ENCODE measurements at places on chromosomes 7 and 10.

GRCh38 chr10:128306535-128306934 is 180.3 kb upstream of the MKI67 start:
- no peak for DNase-seq

DNA sequence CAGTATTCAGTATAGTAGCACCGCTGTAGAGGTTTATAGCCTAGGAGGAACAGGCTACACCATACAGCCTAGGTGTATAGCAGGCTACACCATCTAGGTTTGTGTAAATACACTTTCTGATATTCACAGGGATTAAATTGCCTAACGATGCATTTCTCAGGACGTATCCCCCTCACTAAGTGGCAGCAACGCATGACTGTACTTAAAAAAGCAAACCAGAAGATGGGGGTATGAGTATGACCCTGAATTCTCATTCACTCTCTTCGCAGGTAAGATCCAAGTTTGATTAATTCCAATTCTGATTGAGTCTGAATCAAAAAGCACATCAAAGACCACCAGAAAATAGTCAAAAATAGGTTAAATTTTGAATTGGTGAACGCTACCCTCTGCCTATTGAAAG is 972 bp downstream of the ORC5 start:
- DNase-seq, result no peak

GRCh38 chr7:55485501-55486191 is 86.7 kb downstream of the VOPP1 start:
- DNase-seq, result no peak

- no peak for DNase-seq
Measured at GRCh38 chr10:131314799-131315198, 3.3 kb upstream of the TCERG1L start.

GRCh38 chr10:78402591-78402990 is 368.9 kb downstream of the RPS24 start:
- no peak for DNase-seq

DNA sequence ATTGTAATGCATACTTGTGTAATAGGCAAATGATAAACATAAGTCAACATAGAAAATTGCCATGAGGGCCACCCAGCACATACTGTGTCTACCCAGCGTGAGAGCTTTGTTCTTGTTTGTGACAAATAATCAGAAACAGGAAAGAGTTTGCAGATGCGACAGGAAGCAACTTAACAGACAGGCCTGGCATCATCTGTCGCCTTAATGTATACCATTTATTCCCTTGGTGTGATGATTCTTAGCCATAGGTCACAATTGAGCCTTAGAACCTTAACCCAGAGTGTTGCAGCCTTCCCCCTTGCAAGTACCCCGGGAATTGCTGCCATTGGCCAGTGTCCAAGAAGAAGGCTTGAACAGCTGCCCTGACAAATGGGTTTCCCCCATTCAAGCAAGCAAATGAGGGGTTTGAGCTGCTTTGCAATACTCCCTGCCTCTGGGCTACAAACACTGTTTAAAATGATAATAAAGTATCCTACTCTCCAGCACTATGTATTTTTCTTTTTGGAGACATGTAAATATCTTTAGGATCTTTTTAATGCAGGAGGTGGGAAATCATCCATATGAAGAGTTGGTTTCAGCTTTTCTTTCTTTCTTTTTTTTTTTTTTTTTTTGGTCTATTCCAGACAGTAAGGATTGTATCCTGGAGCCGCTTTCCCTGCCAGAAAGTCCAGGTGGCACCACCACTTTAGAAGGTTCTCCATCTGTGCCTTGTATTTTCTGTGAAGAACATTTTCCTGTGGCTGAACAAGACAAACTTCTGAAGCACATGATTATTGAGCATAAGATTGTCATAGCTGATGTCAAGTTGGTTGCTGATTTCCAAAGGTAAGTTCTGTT is 80.0 kb downstream of the ZNF277 start:
- DNase-seq, result no peak

DNA sequence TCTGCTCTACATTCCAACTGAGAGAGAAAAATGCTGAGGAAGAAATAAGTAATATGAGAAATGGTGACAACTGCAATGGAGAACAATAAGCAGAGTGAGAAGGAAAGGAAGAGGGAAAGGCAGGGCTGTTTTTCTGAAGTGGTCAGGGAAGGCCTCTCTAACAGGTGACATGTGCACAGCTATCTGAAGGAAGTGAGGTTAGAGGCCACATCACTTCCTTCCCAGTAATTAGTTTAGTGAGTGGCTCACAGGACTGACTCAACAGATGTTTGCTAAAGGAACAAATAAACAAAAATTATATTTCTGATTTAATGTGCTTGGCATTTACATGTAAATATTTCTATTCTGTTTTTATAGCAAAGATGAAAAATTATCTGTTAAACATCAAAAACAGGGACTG is 77.9 kb downstream of the ARHGAP21 start:
- peak; percentile 20 for DNase-seq

DNA sequence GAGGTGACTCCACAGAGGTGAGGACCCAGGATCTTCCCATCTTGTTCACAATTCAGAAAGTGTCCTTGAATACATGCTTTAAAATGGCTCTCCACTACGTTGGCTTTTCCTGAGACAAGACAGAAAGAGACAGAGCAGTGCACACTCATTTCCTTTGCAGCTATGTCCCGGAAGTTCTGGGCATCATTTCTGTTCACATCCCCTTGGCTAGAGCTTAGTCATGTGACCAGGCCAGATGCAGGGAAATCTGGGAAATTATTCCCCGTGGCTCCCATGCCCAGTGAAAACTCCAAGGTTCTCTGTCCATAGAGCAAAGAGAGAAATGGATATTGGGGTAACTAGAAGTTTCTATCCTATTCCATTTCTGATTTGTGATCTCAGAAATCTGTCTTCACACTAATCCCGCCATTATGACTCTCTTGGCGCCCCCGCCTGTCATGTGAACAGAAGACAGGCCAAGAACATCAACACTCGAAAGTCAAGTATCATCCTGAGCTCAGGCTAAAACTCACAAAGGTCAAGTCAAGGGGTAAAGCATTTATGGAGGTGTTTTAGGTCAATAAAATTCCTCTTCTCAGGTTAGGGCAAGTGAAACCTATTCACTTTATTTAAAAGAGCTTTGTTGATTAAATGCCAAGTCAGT is 251.4 kb upstream of the HABP2 start:
- no peak for DNase-seq
